Cerebellum (tissue), 4 donors: ENCODE measurements at places on chromosomes 13 and 19.

DNA sequence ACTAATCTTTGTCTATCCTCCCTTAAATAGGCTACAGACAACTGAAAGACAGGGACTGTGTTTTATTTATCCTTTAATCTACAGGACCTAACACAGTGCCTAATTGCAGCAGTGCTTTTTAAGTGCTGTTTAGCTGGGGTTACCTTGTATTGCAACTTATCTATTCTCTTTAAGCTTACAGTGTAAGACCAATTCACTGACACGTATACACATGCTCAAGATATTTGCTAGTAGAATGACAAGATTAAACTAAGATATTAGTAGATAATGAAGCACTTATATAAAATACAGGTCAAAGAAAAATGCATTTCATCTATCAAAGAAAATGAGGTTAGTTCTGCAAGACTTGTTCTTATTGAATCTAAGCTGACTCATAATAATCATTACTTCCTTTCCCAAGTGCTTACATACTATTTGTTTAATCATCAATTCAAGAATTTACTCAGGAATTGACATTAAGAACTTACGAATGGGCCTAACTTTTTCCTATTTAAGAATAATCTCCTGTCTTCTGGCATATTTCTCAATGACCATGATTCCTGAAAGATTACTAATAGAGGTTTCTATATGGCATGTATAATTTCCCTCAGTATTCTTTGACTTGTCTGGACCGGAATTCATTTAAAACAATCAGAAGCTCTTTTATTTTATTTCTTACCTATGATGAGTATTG is 75.8 kb upstream of the MAB21L1 start:
- no peak for DNase-seq

DNA sequence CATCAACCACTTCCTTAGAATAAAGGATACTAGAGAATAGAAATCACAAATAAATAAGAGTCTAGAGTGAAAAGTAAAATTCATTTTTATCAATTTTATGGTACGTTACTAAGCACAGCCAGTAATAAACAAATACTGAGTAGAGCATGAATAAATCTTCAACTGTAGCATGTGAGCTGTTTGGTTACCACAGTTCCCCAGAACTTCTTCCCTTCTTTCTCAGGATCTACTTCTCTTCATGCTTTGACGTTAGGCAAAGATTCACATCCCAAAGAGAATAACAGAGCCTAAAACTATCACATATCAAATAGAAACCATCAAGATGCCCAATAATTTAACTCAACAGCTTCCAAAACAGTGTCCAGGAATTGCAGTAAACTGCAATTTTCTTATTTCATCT is 7.4 kb downstream of the RUBCNL start:
- DNase-seq = no peak

DNA sequence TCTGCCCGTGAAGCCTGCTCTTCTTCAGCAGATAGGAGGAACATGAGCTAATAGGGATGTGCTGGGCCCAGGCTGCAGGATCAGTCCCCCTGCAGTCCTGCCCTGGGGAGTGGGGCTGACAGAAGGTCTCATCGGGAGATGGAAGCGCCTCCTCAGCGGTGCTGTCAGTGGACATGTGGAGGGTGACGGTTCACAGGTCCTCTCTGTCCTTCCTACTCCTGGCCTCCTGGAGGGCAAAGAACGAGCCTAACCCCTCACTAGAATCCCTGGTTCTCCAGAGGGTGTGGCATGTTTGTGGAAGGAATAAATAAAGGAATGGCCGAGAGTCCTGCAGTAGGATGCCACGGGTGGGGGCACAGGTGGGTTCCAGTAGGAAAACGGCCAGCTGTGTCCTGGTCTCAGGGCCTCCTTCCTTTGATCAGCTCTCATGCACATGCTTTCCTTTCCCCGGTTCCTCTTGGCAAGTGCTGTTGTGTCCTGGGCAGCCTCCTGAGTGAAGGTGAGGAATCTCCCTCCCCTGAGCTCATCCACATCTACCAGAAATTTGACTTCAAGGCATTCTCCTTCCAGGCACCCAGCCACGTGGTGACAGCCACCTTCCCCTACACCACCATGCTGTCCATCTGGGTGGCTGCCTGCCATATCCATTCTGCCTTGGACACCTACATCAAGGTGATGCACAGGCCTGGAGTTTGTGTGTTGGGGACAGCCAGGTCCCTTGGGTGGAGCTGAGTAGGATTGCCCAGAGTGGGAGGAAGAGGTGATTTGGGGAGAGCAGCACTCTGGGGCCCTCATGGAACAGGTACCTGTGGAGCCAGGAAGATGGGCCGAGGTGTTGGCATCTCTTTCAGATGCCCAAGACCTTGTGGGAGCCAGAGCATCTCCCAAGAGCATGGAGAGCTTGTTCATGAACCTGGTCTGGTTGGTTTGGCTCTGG is 28.6 kb upstream of the ZNF492 start:
- DNase-seq = no peak

DNA sequence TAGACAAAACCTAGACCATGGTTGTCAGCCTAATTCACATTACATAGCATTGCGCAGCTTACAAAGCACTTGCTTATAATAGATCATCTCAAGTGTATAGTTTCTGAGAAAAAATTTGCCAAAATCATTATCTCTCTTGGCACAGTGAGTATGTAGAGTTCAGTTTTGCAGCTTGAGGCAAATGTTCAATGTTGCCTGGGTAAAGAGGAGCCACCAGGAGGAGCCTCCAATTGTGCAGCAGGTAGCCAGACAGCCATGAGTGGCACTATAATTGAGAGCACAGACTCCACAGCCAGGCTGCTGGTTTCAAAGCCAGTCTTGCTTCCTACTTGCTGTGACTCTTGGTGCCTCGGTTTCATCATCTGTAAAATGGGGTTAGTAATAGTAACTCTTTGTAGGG is 24.0 kb upstream of the OLFM4 start:
- no peak for DNase-seq

DNA sequence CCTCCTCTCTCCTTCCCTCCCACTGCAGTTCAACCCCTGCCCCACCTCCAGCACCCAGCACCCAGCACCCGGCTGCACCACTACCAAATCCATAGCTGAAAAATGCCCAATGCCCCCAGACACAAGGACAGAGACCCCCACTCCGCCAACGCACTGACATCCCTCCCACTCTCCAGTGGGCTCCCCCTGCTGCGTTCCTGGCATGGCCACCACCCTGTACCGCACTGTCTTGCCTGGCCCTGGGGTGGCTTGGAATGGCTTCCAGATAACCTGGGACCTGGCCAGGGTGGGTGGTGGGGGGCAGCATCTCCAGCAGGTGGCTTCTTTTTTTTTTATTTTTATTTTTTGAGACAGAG is 5.8 kb upstream of the MKNK2 start:
- no peak for DNase-seq

DNA sequence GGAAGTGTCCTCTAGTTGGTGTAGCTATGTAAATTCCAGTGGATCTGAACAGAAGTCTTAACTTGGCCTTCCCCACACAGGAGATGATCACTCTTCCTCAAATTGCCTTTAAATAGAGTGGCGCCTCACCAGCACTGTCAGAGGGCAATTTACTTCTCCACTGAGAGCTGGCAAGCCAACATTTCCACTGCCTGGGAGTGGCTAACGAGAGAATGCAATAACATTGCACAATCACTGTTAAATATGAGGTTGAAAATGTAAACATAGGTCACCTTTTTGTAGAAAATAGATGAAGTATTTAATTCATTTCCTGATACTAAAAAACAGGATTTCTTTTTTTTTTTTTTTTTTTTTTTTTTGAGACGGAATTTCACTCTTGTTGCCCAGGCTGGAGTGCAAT is 55.4 kb upstream of the UBL3 start:
- no peak for DNase-seq

GRCh38 chr19:6602729-6603114 is 11.8 kb upstream of the CD70 start:
- DNase-seq = no peak

DNA sequence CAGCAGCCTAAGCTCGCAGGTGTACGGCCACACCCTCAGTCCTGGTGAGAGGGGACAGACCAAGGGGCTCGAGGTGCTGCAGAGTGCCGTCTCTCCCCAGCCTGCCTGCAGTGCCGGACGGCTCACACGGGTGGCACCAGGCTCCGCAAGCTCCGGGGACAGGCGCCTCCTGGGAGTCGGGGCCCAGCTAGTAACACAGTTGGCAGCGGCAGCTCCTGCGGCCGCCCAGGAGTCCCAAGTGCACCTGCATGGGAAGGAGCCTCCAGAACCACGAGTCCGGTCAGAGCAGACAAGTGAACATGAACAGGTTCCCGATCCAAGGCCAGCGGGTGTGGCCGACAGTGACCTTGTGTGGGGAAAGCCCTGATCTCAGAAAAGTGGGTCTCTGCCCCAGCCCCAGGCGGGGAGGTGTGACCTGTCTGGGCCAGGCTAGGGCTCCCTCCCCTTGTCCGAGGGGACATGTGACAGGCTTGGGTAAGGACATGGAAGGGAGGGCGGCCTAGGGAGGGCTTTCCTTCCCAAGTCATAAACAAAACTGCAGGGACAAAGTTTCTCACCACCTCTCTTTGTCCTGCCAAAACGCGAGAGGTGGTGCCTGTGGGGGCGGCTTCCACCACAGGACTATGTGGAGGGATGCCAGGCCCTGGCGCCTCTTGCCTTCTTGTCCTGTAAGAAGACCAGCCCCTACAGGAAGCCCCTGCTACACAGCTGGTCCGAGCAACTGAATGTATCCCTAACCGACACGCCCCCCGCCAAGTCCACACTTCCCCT is 46.5 kb downstream of the MLLT1 start:
- no peak for DNase-seq
